ENCODE measurements at places on chromosomes 2 and 18. TPM values are rescaled to one million over a fixed set of nuclear protein-coding genes. Genes with fewer than 3 reads are reported as not detected.

OBSL1 gene
- not detected for total RNA-seq

CAPN14 gene
- 0.26 TPM for total RNA-seq

GPR55 gene
- 58.8 TPM for total RNA-seq

SERPINB13 gene
- not detected for total RNA-seq

SOCS6 gene
- 2.4 TPM for total RNA-seq

GPR75 gene
- 3.7 TPM for total RNA-seq

PRKAG3 gene
- not detected for total RNA-seq

GRCh38 chr2:111652038-111652437 lies 232.0 kb downstream of the ANAPC1 start:
- H3K36me3 ChIP-seq, result peaks cover 4% of the 10 kb centered on the region
- no peak for DNase-seq
- H3K27ac ChIP-seq, result no peak overlapping the region
- H3K4me1 ChIP-seq, result peaks cover 2% of the 10 kb centered on the region

- no peaks in the 10 kb centered on the region for H3K4me1 ChIP-seq
- no peak overlapping the region for H3K4me3 ChIP-seq
- DNase-seq, result no peak
- no peak overlapping the region for H3K27ac ChIP-seq
Measured at GRCh38 chr18:79934311-79935097, 16.9 kb downstream of the SLC66A2 start.

GRCh38 chr18:2905854-2906703 lies 59.3 kb downstream of the EMILIN2 start:
- peak overlapping the region; percentile 83 for H3K27ac ChIP-seq
- H3K36me3 ChIP-seq, result peaks cover 12% of the 10 kb centered on the region
- peak; percentile 59 for DNase-seq
- peak overlapping the region; percentile 78 for H3K4me3 ChIP-seq
- peaks cover 19% of the 10 kb centered on the region for H3K4me1 ChIP-seq

DNA sequence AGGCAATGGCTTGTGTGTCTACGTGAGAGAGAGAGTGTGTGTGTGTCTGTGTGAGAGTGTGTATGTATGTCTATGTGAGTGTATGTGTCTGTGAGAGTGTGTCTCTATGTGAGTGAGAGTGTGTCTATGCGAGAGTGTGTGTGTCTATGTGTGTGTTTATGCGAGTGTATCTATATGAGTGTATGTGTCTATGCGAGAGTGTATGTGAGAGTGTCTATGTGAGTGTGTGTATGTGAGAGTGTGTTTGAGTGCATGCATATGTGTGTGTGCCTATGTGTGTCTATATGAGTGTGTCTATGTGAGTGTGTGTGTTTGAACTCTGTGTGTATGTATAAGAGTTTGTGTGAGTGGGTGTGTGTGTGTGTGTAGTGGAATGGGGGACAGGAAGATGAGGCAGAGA lies 9.8 kb upstream of the GNLY start:
- H3K36me3 ChIP-seq, result peaks cover 7% of the 10 kb centered on the region
- H3K27me3 ChIP-seq, result peaks cover 26% of the 10 kb centered on the region
- H3K4me3 ChIP-seq, result no peak overlapping the region
- no peak for DNase-seq
- peaks cover 24% of the 10 kb centered on the region for H3K4me1 ChIP-seq
- H3K27ac ChIP-seq, result no peak overlapping the region

DNA sequence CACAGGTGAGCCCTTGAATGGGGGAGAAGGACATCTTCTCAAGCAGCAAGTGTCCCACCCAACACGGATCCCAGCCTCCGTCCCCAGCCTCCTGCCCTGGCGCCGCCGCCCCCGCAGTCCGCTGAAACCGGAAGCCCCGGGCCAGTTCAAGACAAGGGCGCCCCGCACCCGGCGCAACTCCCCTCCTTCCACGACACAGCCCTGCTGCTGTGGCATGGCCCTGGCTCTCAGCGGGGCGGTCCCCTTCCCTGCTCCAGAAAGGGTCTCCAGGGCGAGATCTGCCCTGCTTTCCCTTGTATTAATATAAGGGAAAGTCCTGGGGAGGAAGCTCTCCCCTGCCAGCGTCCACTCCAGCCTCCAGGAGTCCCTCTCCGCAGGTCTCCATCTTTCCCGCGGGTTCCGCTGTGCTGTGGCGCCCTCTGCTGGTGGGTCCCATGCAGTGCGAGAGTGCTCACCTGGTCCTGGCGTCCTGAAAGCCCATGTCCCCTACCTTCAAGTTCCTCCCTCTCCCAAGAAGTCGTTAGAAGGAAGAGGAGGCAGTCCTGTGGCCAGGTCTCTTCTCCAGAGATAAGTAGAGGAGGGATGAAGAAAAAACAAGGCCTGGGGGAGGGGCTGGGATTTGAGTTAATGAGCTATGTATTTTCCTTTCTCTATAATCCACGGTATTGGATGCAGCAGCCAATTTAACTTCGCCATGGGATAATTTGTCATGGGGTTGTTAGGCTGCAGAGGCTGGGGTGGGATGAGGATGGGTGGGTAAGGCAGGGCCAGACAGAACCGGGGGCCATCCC lies 176.0 kb downstream of the SMAD2 start:
- no peaks in the 10 kb centered on the region for H3K27me3 ChIP-seq
- H3K4me3 ChIP-seq, result no peak overlapping the region
- H3K4me1 ChIP-seq, result no peaks in the 10 kb centered on the region

GRCh38 chr18:25817546-25818237 lies 272.7 kb downstream of the SS18 start:
- H3K27ac ChIP-seq, result no peak overlapping the region
- no peak overlapping the region for H3K4me3 ChIP-seq
- H3K27me3 ChIP-seq, result peaks cover 15% of the 10 kb centered on the region
- peaks cover 16% of the 10 kb centered on the region for H3K4me1 ChIP-seq

DNA sequence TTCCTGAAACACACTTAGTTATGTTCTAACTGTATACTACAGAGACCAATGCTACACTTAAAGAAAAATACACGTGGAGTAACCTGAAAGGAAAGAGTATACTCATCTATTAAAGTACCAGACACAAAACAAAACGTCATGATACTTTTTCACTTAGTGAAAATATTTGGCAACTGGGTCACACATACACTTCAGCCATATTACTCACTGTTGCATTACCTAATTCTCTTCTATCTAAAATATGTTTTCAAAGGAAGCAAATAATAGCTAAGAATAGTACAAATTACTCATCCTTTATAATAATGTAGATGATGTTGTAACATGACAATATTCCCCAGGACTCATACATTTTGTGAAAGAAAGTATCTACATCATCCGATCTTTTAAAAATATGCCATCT lies 76.5 kb upstream of the EPB41L3 start:
- no peaks in the 10 kb centered on the region for H3K36me3 ChIP-seq
- H3K27me3 ChIP-seq, result no peaks in the 10 kb centered on the region
- H3K4me3 ChIP-seq, result no peak overlapping the region
- no peak overlapping the region for H3K27ac ChIP-seq
- no peak for DNase-seq

GRCh38 chr18:48059455-48060010 lies 129.1 kb upstream of the SMAD2 start:
- peaks cover 55% of the 10 kb centered on the region for H3K27me3 ChIP-seq
- H3K4me3 ChIP-seq, result no peak overlapping the region
- H3K27ac ChIP-seq, result no peak overlapping the region
- H3K4me1 ChIP-seq, result no peaks in the 10 kb centered on the region

DNA sequence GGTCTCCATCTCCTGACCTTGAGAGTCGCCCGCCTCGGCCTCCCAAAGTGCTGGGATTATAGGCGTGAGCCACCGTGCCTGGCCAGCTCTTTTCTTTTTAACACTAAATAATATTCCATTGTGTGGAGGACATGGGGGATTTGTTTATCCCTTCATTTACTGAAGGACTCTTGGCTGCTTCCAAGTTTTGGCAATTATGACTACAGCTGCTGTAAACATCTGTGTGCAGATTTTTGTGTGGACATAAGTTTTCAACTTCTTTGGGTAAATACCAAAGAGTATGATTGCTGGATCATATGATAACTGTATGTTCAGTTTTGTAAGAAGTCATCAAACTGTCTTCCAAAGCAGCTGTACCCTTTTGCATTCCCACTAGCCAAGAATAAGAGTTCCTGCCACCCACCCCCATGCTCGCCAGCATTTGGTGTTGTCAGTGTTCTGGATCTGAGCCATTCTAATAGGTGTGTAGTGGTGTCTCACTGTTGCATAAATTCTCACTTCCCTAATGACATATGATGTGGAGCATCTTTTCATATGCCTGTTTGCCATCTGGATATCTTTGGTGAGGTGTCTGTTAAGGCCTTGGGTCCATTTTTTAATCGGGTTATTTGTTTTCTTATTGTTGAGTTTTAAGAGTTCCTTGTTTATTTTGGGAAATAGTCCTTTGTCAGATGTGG lies 52.2 kb downstream of the TNFRSF11A start:
- no peak overlapping the region for H3K4me3 ChIP-seq
- H3K27ac ChIP-seq, result no peak overlapping the region
- peaks cover 46% of the 10 kb centered on the region for H3K36me3 ChIP-seq
- H3K4me1 ChIP-seq, result peaks cover 31% of the 10 kb centered on the region

DNA sequence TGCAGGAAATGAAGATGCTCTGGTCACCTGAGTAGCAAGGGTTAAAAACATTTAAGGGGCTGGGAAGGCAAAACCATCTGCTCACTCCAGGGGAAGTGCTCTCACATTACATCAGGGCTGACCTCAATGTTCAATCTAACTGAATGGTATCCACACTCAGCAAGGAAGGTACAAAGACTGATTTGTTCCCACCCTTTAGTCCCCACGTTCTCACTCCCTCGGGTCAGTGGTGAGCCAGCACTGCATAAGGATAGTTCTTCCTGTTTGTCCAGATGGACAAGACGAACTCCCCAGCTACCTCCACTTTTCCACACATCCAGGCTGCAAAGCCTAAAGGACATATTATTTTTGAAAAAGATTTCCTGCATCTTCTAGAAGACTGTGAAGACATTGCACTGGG lies 126.6 kb upstream of the SLC14A2 start:
- H3K36me3 ChIP-seq, result no peaks in the 10 kb centered on the region
- no peaks in the 10 kb centered on the region for H3K4me1 ChIP-seq
- no peak overlapping the region for H3K4me3 ChIP-seq
- no peaks in the 10 kb centered on the region for H3K27me3 ChIP-seq

GRCh38 chr18:59060551-59060950 lies 79.1 kb upstream of the SEC11C start:
- no peak overlapping the region for H3K4me3 ChIP-seq
- H3K36me3 ChIP-seq, result no peaks in the 10 kb centered on the region
- no peak overlapping the region for H3K27ac ChIP-seq

DNA sequence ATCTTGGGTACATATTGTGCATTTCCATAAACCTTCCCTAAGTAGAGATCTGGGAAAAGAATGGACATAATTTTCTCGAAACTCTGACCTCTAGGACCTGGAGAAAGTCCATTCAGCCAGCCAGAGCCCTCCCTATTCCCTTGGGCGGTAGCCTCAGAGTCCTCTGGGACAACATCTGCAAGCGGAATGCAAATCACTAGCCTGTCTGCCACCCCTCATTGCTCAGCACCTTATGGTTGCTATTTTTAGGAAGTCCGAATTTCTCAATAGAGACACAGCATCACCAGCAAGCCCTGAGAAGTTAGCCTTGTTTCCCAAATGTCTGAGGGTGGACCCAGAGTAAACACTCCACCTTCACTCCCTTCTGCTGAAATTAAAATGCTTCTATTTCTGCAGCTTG lies 17.6 kb upstream of the CD28 start:
- peaks cover 23% of the 10 kb centered on the region for H3K4me1 ChIP-seq
- DNase-seq, result no peak
- no peak overlapping the region for H3K4me3 ChIP-seq
- H3K36me3 ChIP-seq, result no peaks in the 10 kb centered on the region
- H3K27ac ChIP-seq, result no peak overlapping the region

GRCh38 chr18:7234091-7234490 lies 3.2 kb downstream of the LRRC30 start:
- H3K36me3 ChIP-seq, result no peaks in the 10 kb centered on the region
- no peaks in the 10 kb centered on the region for H3K4me1 ChIP-seq
- H3K27me3 ChIP-seq, result no peaks in the 10 kb centered on the region
- no peak overlapping the region for H3K27ac ChIP-seq

DNA sequence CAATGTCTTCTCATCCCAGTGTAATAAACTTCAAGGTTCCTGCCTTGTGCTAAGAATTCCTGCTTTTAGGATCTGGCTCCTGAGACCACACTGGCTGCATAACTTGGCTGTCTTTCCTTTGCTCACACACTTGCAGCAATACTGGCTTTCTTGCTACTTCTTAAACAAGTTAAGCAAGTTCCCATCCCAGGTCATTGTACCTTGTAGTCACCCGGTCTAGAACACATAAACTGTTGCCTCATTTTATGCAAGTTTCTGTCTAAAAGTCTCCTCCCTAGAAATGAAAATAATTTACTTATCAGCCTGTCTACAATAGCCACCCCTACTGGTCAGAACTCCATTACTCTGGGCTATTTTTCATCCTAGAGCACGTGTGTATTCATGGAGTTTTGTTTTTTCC lies 887.9 kb upstream of the FAM98A start:
- no peaks in the 10 kb centered on the region for H3K36me3 ChIP-seq
- DNase-seq, result no peak
- no peaks in the 10 kb centered on the region for H3K27me3 ChIP-seq

- no peaks in the 10 kb centered on the region for H3K27me3 ChIP-seq
- no peak overlapping the region for H3K4me3 ChIP-seq
- peaks cover 1% of the 10 kb centered on the region for H3K36me3 ChIP-seq
- peaks cover 18% of the 10 kb centered on the region for H3K4me1 ChIP-seq
Measured at GRCh38 chr18:48955830-48956261, 5.1 kb upstream of the SMAD7 start.

- no peak for DNase-seq
- no peak overlapping the region for H3K27ac ChIP-seq
- H3K4me1 ChIP-seq, result no peaks in the 10 kb centered on the region
- no peak overlapping the region for H3K4me3 ChIP-seq
- no peaks in the 10 kb centered on the region for H3K36me3 ChIP-seq
Measured at GRCh38 chr2:187482796-187483195, 34.7 kb upstream of the CALCRL start.

DNA sequence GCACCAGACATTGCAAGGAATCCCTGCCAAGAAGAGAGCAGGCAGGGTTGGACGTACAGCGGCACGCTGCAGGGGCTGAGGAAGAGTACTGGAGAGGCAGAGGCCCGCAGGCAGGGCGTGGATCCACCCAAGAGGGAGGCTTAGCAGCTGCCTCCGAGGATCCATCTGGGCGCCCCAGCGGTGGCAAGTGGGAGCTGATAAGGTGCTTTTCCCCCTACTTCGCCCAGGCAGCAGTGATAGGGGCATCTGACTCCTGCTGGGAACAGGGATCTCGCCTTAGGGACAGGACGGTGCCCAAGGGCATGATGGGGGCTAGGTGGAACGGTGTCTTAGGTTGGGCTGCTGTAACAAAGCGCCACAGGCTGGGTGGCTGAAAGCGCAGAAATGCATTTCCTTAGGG lies 67.4 kb upstream of the HS6ST1 start:
- H3K27ac ChIP-seq, result no peak overlapping the region
- H3K36me3 ChIP-seq, result no peaks in the 10 kb centered on the region
- H3K4me1 ChIP-seq, result peaks cover 3% of the 10 kb centered on the region
- DNase-seq, result no peak

DNA sequence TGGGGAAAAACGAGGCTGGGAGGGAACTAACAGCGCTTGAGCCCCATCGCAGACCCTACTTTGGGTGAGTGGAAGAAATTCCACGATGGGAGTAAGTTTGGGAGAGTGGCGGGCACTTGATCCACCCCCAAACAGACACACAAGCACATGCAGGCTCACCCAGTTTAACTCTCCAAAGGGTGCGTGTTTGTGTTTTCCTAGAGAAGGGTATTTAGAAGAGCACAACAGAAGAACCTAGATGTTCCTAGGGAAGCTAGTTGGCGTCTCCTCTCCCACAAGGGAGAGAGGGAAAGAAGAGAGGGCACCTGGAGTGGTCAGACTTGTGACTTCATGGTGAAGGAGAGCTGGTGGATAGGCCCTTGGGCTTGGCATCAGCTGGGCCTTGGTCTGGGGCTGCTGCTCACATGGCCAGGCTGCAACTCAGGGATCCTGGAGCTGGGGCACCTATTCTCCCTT lies 3.2 kb downstream of the GATA6 start:
- no peak overlapping the region for H3K4me3 ChIP-seq
- peaks cover 76% of the 10 kb centered on the region for H3K27me3 ChIP-seq

All from activated CD8-positive, alpha-beta memory T cell treated with anti-CD3 and anti-CD28 coated beads, Interleukin-2, amount 10 ng/mL, durations not matched to agents 7 days and 5 days (primary cell).